Natural killer cell (primary cell): ENCODE measurements at places on chromosomes 13 and 19. TPM values are rescaled to one million over a fixed set of nuclear protein-coding genes. Genes with fewer than 3 reads are reported as not detected.

MYO1F gene
- total RNA-seq, result 1,223 TPM

NPHS1 gene
- 0.93 TPM for total RNA-seq

TMIGD2 gene
- 33.8 TPM for total RNA-seq

MCF2L gene
- 3.0 TPM for total RNA-seq

ZIC2 gene
- total RNA-seq, result not detected

SYNGR4 gene
- total RNA-seq, result not detected

LPAR2 gene
- total RNA-seq, result 81.5 TPM

SPC24 gene
- 6.1 TPM for total RNA-seq

- no peak for DNase-seq
Observed at GRCh38 chr19:53824134-53824611, at the start of gene NLRP12. Gene NLRP12, minus strand, starts transcription at chr19:53824314. Its CDS starts 140 bp downstream, at chr19:53824174.

GRCh38 chr13:53250272-53250875 lies 221.8 kb downstream of the OLFM4 start:
- no peak for DNase-seq

- no peak for DNase-seq
Observed at GRCh38 chr19:5545984-5546383, 21.8 kb downstream of the TINCR start.

GRCh38 chr19:38265213-38265861 lies 964 bp downstream of the SPINT2 start:
- DNase-seq, result peak; percentile 49

GRCh38 chr13:42981317-42981716 lies 10.7 kb downstream of the EPSTI1 start:
- no peak for DNase-seq

DNA sequence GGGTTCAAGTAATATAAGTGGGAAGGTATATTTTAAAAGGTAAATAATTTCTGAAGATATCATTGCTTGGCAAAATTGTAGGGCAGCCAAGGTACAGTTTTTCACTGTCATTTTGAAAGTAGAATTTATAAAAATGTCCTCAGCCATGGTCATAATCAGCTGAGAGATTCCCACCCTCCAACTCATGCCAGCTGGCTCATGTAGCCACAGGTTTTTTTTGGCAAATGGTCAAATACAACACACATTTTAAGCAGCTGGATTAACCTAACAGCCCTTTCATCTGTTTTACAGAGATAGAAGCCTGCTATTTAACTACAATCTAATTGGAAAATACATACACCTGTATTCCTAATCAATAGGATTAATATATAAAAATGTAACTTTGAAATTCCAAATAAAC lies 619.2 kb upstream of the SGCG start:
- no peak for DNase-seq

DNA sequence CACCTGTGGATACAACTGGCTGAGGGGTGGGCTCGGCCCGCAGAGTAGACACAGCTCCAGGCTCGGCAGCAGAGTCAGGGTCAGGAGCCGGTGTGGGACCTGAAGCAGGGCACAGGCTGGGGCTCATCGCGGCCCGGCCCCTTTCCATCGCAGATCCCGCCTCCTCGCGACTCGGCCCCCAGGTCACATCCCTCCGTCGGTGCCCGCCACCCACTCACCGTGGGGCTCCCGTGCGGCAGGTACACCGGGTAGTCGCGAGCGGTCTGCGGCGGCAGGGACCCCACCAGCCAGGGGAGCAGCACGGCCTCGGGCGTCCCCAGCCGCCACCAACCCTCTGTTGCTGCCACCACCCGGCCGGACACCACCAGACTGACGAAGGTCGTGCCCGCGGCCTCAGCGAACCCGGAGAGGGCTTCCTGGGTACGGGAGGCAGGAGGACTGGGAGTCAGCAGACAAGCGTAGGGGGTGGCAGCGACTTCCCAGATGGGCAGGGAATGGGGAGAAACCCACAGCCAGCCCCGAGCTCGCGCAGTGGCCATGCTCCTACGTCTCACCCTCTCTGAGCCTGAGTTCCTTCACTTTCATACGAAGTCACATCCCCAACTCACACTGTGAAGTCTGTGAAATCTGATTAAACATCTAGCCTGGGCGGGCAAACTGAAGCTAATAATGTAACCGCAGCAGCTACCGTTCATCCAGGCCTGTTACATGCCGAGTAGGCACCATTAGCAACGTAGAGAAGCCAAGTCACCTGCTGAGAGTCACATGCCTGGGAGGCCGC lies 3.7 kb downstream of the FUZ start:
- peak; percentile 63 for DNase-seq

- no peak for DNase-seq
Observed at GRCh38 chr19:6728346-6728745, 7.9 kb upstream of the C3 start.

- no peak for DNase-seq
Observed at GRCh38 chr19:3225169-3225485, 666 bp downstream of the CELF5 start.

DNA sequence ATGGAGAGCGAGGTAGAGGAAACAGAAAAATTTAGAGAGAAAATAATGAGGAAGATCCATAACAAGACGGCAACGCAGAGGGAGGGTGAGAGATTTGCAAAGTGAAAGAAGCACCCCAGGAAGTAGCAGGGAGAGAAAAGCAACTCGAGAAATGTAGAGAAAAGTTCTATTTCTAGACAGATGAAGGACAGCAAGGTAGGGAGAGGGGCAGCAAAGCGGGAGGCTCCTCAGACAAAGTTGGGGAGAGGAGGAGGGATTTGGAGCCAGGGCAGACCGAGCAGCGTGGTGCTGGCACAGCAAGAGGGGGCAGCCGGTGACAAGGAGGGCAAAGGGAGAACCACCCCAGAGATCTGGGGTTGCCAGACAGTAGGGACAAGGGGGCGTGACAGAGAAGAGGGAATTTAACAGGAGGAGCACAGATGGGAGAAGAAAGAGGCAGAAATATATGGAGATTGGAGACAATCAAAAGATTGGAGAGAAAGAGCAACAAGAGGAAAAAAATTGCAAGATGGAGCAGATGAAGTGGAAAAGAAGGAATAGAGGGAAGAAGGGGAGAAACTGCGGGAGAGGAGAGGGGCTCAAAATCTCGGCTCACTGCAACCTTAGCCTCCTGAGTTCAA lies 989 bp downstream of the ZNF766 start:
- peak; percentile 39 for DNase-seq

- no peak for DNase-seq
Observed at GRCh38 chr19:55553217-55554182, 8.2 kb upstream of the SBK3 start.

DNA sequence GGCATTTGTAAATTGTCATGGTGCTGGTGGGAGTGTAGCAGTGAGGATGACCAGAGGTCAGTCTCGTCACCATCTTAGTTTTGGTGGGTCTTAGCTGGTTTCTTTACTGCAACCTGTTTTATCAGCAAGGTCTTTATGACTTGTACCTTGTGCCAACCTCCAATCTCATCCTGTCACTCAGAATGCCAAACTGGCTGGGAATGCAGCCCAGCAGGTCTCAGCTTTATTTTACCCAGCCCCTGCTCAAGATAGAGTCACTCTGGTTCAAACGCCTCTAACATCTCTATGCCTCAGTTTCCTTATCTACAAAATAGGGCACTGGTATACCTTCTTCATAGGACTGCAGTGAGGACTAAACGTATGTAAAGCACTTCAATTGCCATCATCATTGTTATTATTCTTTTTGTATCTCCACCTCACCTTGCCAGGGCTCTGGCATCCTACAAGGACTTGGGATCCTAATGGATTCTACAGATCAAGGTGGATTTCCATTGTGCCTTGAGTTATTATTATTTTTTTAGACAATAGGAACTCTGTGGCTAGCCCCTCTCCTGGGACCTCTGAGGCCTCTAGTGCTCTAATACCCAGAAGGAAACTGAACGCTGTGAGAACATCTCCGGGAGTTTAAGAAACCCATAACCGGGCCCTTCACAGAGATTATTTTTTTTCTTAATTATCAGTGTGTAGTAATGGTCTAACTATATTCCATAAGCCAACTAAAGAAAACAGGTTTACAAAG lies 69.0 kb upstream of the RGCC start:
- DNase-seq, result no peak

DNA sequence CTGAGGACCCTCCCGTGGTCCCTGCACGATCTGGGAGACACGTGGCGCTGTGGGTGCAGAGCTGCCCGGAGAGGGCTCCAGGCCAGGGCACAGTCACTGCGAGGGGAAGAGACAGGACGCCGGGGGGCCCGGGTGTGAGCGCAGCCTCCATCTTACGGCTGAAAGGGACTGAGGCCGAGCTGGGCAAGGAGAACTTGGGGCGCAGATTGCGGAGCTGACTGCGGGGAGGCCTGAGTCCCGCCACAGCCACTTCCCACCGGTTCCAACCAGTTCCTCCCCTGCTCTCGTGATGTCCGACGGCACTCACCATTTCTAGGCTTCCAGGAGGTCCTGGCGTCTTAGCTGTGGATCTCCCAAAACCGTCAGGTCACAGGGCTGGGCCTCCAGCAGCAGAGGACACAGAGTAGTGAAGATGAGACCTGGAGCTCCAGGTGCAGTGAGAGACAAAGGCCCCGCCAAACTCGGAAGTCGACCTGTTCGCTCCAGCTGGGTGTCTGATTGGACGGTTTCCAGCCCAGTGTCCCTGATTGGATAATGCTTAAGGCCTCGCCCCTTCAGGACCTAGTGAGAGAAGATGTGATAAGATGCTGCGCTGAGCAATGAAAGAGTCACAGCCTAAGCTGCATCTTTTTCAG lies 4.8 kb upstream of the ZNF253 start:
- DNase-seq, result peak; percentile 30

DNA sequence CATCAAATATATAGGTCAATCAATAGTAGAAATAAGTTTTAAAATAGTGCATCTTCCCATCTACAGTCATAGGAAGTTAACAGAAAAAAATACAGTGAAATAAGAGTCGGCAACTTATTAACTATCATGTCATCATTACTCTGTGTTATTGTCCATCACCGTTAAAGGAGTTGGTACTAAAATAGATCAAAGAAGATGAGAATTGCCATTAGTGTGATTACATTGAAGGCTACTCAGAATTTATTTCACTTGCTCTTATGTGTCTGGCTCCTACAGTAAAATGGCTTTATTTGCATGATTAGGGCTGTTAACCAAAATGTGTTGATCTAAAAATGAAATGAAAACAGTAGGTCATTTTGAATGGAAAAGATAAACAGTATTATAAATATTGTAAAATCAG lies 162.5 kb upstream of the SLITRK1 start:
- DNase-seq, result no peak

DNA sequence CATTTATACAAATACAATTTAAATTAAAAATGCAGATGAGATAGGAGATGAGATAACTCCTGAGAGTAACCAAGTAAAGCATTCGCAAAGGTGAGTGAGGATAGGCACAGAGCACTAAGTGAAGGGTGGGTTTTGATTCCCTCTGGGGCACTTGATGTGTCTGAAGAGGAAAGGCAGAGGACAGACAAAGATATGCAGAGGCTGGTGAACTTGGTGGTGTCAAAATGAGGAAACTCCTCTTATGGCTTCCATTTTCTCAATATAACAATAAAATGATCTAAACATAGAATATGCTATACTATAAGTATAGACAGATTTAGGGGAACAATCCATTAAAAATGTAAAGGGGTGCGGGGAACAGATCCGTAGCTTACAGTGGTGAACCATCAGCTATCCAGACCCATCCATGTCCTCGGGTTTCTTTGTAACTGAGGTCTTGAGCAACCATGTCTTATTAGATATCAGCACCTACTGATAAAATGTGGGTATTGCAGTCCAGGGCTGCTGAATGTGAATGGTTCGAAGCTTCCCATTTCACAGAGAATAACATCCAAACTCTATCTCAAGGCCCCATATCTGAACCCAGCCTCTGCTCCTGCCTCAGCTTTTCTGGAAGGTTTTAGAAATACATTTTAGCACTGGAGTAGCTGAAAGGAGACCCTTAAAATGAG lies 73.9 kb upstream of the SLC10A2 start:
- DNase-seq, result peak; percentile 2

GRCh38 chr13:87669379-87669978 lies 1.7 kb upstream of the SLITRK5 start:
- DNase-seq, result no peak

DNA sequence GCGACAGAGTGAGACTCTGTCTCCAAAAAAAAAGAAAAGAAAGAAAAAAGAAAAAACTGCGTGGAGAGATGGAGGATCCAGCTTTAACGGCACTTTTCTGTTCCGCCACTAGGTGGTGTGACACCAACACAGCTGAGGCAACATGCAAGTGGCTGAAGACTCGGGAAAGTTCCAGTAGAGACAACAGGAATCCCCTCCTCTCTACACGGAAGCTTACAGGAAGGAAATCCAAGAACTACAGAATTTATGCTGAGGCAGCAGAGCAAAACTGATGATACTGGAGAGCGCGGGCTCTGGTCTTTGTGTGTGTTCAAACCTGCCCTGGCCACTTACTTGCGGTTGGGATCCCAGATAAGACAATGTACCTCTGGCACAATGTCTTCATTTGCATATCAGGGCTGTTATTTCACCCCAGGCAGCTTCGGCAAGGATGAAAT lies 9.9 kb downstream of the RANBP3 start:
- DNase-seq, result peak; percentile 85

DNA sequence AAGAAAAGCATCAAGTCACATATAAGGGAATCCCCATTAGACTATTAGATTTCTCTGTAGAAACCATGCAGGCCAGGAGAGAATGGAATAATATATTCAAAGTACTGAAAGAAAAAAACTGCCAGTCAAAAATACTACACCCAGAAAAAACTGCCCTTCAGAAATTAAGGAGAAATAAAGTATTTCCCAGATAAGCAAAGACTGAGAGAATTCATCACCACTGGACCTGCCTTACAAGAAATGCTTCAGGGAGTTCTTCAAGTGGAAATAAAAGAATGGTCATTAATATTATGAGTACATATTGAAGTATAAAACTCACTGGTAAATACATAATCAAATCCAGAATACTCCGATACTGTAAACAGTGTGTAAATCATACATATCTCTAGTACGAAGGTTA lies 35.9 kb downstream of the VWA8 start:
- DNase-seq, result no peak

DNA sequence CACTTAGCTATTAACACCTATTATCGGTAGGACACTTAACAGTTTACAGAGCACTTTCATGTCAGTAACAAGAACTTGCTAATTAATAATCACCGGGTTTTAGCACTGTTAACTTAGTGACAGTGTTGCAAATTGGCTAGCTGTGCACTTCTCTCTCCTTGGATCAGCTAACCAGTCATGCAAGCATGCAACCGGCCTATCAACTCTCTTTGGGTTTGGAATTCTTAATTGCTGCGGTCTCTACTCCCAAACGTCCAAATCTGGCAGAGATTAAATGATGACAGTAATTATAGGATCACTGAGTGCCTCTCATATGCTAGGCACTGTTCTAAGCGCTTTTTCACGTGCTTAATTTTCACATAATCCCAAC lies 1.2 kb downstream of the EPS15L1 start:
- no peak for DNase-seq

GRCh38 chr13:30502237-30502636 lies 36.5 kb upstream of the HMGB1 start:
- DNase-seq, result no peak

DNA sequence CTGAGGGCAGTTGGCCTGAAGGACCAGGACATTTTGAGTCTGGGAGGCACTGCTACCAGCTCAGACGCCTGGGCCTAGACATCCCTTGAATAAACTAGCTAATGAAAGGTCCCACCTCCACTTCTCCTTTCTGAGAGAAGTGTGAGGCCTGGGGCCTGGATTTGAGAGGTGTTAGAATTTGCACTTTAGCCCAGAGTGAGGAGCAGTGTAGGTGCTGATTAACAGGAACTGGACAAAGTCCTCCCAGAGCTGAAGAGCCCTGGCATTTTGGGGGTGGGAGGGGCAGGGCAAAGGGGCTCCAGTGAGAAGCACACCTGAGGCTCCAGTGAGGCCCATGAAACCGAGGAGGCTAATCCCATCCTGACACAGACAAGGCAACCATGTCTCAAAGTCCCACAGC lies 15.2 kb upstream of the SLC1A5 start:
- DNase-seq, result no peak
